ENCODE measurements at places on chromosomes 16 and 17.
A peak's percentile ranks its signal among the peaks of the same experiment; 100 is the strongest.

- DNase-seq, result peak; percentile 82
These were observed 22.4 kb downstream of the C17orf75 start for GRCh38 chr17:32319548-32319905.

GRCh38 chr17:64611369-64611768 is 50.7 kb downstream of the SMURF2 start:
- DNase-seq, result no peak

DNA sequence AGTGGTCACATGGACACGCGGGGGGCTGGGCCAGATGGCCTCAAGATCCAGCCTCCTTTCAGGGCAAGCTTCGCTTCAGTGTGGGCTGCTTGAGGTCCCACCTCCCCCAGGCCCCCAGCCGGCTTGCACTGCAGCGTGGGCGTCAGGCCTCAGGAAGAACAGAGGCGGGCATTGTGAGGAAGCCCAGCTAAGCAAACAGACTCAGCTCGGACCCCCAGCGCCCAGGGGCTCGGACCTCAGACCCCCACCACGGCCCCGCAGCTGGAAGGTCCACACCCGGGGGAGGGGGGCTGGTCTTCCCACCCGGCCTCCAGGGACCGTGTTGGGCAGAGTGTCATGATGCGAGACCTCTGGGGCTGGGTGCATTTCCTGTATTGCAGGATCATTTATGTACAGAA is 24.7 kb upstream of the ZNF469 start:
- no peak for DNase-seq

GRCh38 chr16:76771216-76771615 is 419.8 kb upstream of the MON1B start:
- DNase-seq, result no peak

DNA sequence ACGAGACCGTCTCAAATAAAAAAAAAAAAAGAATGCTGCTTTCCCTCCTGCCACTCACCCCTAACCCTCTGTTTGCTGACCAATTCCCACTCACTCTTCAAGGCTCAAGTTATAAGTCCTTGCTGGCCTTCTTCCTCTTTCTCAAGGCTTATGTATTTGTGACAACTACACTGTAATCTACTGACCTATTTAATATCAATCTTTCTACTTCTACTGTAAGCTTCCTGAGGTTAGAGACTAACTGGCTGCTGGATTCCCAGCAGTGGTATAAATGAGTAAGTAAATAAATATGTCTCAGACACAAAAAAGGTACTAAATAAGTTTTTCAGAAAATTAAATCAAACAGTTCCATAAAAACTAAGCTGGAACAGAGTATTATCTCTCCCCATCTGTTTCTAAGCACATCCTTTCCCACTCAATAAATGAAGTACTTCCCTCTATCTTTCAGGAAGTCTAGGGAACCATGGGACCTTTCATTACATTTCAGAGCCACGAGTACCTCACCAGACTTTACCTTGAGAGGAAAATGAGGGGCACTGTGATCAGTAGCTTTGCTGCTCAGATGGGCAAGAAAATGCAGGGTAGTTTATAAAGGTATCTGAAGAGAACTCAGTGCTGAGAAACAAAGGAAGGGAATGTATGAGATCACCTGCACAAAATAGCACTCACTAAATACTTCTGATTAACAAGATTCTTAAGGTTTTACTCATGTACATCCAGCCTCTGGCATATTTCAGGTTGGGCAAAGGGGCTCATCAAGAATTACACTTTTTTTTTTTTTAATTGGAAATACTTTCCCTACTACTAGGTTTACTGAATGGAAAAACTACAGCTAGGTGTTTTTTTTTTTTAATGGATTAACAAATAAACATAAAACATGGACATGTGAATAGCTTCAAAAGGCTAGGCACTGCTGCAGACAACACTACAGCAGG is 10.8 kb downstream of the SSH2 start:
- DNase-seq, result peak; percentile 51

DNA sequence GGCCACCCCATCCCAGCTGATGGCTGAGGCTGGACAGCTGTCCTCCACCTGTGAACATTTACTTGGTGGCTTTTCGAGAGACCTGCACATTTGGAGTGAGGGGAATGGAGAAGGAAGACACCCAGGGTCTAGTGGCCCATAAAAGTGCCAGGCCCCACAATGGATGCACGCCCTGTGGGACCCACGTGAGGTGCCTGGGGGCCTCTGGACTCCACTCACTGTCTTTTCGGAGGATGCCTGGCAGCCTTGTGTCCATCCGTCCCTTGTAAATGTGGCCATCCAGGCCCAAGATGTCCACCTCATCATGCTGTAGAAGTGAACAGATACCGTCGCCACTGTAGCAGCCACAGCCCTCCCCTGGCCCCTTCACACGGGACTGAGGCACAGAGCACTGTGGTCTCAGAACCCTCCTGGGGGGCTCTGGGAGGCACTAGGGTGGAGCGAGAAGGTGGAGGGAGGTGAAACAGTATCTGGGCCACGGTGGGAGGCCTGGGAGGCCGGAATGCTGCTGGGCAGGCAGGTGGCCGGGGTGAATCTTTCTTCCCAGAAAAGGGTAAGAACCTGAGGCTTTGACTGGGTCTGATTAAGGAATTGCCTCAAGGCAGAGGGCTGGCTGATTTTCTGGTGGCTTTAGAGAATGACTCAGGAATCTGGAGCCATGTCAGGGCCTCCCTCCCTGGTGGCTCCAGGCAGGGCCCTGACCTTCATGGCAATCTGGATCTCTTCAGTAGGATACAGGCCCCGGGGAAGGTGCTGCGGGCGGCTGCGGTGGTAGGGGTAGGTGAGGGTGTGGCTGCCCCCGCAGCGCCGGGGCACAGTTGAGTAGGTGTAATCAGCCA is 11.5 kb downstream of the UBALD2 start:
- DNase-seq, result no peak

DNA sequence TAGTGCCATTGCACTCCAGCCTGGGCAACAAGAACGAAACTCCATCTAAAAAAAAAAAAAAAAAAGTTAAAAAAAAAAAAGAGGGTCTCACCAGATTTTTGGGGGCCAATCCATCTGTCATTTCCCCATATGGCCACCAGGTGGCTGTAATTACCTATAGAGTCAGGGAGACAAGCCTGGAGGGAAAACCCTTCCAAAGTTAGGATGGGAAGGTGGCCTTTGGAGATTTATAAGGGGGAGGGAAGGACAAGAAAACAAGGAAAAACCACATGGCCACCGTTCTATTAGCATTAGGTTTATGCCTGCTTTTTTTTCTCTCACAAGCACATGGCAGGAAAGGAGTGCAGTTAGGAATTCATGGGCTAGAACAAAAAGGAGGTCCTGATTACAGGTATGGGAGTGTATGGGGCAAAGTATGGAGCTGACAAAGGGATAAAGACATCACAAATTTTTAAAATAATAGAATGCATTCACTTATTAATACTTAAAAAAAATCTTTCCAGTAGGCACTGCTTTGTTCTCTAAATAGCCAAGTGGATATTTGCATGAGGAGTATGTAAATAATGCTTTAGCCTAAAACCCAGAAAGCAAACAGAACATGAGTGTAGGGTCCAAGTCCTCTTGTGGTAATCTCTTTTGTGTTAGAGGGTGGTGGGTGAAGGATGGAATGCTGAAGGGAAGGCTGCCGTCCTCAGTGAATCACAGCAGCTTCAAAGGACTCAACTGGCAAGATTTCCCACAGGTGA is 5.1 kb downstream of the CYB5D1 start:
- DNase-seq, result peak; percentile 78

DNA sequence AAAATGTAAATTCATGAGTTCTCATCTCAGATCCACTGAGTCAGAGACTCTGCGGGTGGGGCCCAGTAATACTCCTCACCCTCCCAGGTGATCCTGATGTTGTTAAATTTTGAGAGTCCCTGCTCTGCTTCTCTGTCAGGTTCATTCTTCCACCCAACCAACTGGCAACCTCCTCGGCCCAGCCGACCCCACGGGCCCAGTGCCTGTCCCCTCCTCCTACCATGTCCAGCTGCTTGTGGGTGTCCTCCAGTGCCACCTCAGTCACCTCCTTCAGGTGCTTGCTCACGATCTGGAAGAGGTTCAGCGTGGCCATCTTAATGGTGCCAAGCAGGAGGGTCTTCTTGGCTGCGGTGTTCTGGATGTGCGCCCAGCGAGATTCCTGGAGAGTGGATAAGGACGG is 9.8 kb downstream of the CCDC42 start:
- DNase-seq, result no peak

DNA sequence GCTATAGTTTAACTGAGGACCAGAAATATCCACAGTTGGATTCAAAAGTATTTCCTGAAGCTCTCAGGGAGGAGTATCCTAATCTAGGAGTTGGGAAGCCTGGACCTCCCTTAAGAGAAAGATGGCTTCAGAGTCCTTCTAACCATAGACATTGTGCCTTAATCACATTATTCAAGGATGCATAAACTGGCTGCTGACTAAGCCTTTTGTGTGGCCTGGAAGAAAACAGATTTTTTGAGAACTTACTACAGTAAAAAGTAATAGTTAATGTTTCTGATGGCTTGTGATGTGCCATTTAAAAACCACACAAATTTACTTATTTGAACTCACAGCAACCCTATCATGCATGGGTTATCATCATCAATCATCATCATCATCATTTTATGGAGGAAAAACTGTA is 126.2 kb upstream of the RPL38 start:
- DNase-seq, result no peak

- peak; percentile 53 for DNase-seq
These were observed 26.3 kb downstream of the ADORA2B start for GRCh38 chr17:15971098-15971678.

DNA sequence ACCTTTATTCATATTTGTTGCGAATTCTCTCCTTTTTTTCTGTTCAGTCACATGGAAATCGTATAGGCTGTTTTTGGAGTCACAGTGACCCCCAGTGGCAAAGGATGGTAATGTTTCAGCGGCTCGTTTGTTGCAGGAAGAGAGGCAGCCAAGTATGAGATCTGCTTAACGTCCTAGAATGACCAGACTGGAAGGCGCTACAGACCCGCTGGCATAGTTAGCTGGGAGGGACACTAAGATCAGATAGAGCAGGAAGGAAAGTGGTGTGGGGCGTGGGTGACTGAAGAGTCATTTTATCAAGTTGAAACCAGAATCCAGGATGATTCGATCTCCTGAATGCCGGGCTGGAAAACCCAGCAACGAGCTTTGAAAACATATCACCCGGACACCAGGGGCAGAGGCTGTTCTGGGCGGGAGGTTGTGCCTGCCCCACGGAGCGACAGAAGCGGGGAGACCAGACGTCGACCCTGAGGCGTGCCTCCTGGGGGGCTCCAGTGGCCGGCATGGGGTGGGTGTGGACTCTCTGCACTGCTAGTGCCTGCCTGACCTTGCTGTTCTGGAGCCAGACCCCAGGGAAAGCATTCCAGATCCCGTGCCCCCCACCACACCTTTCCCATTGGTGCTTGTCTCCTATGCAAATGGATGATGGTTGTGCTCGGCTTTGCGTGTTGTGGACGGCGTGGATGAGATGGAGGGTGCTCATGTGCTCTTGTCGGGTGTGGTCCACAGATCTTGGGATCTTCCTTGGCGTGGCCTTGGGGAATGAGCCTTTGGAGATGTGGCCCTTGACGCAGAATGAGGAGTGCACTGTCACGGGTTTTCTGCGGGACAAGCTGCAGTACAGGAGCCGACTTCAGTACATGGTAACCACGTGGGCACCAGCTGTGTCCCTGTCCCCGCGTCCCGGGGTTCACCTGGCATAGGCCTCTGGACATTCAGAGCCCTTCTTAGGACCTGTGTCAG is 7.7 kb downstream of the IL34 start:
- DNase-seq, result peak; percentile 90

DNA sequence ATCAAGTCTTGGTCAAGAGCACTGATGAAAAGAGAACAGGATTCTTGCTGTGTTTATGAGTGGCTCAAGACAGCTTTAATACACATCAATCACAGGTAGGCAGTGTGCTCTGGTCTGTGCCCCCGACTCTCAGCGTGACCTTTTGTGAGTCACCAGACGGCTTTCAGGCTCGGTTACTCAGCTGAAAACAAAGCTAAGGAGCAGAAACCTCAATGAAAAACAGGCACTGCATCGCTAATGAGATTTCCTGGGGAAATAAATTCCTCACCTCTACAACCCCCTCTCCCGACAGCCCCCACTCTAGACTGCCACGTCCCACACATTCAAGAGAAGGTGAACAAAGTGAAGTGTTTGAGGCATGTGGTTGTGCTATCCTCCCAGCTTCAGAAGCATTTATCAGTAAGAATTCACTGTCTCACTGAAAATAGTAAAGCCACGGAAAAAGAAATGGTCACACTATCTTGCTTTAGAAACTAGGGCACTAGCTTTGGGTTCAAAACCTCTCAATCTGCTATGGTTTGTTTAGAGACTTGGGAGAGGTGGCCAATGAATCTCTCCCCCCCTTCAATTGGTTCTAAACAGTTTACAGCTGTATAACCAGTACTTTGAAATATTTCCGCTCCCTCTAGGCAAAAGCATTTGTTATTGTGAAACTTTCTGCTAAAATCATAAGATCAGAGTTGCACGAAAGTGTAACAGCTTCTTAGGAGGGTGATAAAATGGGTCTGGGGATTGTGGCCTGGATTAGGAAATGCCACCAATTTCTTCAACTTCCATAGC is 199.5 kb upstream of the PMFBP1 start:
- no peak for DNase-seq

DNA sequence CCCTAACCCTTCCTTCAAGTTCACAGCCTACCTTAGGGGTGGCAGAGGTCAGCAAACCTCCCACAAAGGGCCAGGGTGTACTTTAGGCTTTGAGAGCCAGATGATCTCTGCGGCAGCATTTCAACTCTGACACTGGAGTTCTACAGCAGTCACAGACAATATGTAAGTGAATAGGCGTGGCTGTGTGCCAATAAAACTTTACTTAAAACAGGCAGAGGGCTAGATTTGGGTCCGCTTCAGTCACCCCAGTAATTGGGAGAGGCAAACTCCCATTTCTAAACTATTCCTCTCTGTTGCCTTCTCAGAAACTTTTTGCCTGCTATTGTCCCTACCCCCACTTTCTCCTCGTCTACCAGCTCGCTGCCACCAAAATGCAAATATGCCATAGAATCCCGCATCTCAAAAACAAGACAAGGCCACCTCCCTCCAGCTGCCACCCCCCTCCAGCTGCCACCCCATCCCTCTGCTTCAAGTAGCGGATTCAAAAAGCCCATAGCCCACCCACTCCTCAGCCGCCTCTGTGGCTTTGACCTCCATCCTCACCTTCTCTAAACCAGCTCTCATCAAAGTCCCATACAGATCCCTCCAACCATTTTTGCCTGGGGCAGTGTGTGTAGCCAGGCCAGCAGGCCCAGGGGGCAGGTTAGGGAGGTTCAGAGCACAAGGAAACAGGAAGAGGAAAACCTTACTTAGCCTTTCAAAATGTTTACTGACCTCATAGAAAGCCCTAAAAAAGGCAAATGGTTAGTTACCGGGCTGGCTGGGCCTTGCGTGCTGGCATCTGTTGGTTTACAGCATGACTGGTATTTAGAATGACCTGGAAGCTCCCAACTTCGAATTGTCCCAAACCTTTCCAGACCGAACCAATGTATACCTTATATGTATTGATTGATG is 19.9 kb upstream of the DNAH17 start:
- no peak for DNase-seq
